Stimulated activated CD4-positive, alpha-beta T cell treated with anti-CD3 and anti-CD28 coated beads, Interleukin-15, amount 100 ng/mL, for 1 hour (primary cell): ENCODE measurements at places on chromosomes 12 and 14.

GRCh38 chr14:67137744-67138371 is 51.4 kb upstream of the GARIN2 start:
- no peak for DNase-seq

- DNase-seq, result no peak
Observed at GRCh38 chr12:94674051-94674451, 23.7 kb upstream of the TMCC3 start.

DNA sequence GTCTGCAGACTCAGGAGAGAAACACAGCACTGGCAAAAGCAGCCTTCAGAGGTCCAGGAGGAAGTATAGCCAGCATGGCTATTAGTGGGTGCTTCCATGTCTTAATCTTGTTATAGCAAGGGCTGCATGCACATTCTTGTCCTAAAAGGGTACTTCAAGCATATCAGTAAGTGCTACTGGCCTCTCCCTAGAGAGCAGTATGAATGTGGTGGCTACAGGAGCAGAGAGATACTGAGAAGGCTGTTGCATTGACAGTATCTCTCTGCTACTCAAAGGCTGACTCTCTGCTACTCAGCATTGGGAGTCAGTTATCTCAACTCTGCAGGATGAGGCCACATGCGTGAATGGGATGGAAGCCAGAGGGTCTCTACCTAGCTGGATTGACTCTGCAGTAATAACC is 2.0 kb downstream of the GARIN6 start:
- DNase-seq, result no peak

DNA sequence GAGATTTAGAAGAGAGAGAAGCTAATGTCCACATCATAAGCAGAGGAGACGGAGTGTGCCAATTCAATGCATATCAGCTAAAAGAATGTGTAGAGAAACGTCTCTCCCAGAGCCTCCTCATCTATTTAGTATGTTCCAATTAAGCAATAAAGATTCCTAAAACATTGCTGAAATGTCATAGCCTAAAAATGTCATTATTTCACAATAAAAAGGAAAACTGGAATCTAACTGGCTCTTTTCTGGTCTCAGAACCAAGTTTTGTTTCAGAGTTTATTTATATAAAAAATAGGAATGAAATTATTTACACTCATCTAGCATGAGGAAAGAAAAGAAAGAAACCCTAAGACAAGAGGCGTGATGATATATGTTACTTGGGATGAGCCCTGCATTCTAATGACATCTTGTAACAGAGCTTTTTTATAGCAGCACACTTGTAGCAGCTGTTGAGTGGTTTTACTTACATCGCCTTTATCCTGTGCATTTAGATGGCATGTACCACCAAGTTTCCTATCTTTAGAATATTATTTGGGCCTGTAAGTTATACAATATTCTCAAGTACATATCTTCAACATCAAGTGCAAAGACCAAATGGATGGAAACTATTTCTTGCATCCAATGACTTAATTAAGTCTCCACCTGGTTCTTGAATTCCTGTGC is 266.3 kb upstream of the PRKD1 start:
- no peak for DNase-seq

GRCh38 chr14:21406213-21406612 is 22.4 kb upstream of the SUPT16H start:
- no peak for DNase-seq

- DNase-seq, result no peak
Observed at GRCh38 chr12:107749083-107749482, 11.9 kb downstream of the PRDM4 start.

GRCh38 chr14:67416085-67416484 is 4.1 kb upstream of the PLEK2 start:
- DNase-seq, result no peak

GRCh38 chr14:93834699-93835371 is 46.5 kb upstream of the PRIMA1 start:
- no peak for DNase-seq

DNA sequence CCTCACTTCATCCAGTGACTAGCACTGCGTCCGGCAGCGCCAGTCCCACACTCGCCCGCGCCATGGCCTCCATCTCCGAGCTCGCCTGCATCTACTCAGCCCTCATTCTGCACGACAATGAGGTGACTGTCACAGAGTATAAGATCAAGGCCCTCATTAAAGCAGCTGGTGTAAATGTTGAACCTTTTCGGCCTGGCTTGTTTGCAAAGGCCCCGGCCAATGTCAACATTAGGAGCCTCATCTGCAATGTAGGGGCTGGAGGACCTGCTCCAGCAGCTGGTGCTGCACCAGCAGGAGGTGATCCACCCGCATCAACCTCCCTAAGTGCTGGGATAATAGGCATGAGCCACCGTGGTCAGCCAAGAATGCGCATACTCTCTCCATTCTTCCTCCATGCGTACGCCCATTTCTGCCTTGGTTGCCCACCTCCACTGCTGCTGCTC is 59.9 kb downstream of the IRF2BPL start:
- no peak for DNase-seq

- DNase-seq, result no peak
Observed at GRCh38 chr12:52493172-52493571, at the start of gene KRT6A. Gene KRT6A (minus strand): TSS chr12:52493257. CDS start chr12:52493188, 69 bp downstream.

DNA sequence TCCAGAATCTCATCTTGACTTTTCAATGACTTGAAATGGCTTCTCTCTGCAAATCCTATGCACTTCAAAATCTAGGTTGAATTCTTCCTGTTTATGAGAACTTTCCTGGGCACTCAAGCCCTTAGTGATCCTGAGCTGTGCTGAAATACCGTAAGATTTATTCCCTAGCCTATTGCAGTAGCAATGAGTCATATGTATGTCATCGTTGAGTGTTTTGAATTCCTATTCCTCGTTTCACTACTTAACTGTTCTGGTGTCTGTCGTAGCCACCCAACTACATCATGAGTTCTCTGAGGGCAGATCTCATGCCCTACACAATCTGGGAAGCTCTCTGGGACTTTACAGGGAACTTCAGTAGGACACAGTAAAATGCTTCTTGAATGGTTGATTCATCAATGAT is 190.8 kb upstream of the TMEM132C start:
- DNase-seq, result no peak

DNA sequence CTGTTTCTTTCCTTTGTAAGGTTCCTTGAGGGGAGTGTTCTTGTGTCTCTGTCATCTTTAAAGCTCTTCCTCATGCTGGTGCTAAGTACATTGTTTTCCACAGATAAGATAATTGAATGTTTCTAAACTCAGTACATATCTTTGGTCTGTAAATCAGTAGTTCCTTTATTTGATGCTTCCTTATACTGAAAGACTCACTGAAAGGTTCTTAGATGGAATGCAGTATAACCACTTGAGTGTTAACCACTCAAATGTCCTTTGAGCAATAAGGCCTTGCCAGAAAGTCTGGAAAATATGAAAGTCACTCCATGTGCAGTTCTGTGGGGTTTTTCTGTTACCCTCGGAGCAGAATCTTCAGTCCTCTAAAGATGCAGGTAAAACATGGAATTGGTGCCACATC is 23.0 kb upstream of the RNU6-8 start:
- DNase-seq, result no peak
